IMR-90 (cell line): ENCODE measurements at places on chromosomes 16 and 17. TPM values are rescaled to one million over a fixed set of nuclear protein-coding genes. Genes with fewer than 3 reads are reported as not detected.

DNA sequence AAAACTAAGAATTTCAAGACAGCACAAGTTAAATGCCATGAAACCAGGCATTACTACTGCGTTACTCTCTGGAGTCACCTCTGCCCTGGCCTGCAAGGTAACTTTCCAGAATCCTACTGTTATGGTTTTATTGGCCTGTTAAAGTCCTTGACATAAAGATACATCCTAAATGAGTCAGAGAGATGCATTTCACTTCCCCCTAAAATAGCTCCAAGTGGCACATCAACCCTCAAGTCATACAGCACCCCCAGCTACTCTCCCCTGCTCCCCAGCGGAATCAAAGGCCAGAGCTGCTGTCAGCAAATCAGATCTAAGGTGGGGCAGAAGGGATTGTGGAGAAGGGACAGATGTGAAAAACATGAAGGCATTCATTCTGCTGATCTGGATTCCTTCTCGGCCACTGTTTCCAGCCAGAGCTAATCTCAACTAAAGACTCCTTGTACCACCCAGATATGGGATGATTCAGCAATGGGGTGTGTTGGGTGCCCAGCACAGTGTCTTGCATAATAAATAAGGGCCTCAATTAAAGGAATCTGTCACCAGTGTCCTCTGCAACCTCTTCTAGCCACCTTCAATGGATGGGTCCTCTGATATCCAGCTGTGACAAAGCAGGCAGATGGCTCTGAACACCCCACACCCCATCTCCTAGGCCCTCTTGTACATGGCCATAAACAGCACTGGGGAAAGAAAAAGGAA is 8.5 kb upstream of the CCL1 start:
- DNase-seq, result no peak

DNA sequence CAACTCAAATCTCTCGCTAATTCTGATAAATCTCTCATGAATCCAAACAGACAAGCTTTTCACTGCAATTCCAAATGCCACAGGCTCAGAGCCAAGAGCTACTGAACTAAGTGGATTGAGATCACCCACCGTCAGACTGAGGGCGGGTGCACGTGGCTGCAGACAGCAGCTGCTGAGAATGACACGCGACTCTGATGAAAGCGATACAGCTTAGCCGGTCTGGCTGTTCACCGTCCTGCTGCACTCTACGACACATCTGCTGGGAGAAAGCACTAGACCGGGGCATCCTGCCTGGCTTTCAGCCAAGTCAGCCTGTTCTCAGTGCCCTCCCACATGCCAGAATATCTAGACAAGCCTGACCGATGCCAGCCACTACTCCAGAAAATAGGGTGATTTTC is 42.6 kb downstream of the KLHDC4 start:
- DNase-seq, result peak; percentile 97

- peak; percentile 91 for DNase-seq
These were observed 201.7 kb upstream of the NLRP1 start for GRCh38 chr17:5785867-5786509.

GRCh38 chr16:3175157-3176093 is 12.6 kb upstream of the OR1F1 start:
- DNase-seq, result peak; percentile 53

TBX2 gene
- total RNA-seq, result 20.1 and 23.6 TPM in 2 replicates

ITGAL gene
- total RNA-seq, result not detected in 2 replicates

DNA sequence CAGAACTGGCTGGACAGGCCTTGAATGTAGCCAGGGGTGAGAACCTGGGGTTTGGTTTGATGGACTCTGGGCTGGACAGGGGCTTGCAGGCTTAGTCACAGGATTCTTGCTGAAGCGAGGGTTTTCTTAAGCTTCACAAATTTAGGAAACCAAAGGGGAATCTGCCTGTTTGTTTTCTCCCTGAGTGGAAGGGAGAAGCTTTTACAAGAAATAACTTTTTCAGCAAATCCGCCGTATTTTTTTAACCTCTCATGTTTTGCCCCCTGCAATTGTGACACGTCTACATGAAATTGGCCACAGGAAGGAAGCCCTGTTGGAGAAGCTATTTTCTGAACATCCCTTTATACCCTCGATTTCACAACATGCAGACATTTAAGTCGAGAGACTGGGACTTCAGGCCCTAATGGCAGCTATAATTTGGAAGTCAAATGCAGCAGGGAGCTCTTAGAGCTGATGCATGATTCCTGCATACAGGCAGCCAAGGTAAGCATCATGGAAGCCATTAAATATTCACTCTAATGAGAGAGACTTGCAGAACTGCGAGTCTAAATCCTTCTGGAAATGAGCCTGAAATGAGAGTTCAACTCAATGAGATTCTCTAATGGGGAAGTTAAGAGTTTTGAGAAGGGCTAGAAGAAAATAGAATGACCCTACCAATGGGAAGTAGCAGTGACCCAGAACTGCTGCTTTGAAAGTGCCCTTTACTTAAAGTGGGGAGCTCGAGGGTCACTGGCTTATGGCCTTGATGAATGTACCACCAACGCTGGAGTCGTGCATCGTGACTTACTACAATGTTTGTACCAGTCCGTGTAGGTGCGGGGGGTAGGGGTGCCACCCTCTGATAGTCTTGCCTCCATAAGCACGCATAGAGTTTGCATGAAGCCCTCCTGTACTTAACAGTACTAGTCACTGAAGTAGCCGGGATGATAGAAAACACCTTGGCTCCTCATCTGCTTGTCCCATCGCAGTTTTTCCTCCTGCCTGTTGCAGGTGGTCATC is 45.1 kb upstream of the IRF8 start:
- no peak for DNase-seq

DNA sequence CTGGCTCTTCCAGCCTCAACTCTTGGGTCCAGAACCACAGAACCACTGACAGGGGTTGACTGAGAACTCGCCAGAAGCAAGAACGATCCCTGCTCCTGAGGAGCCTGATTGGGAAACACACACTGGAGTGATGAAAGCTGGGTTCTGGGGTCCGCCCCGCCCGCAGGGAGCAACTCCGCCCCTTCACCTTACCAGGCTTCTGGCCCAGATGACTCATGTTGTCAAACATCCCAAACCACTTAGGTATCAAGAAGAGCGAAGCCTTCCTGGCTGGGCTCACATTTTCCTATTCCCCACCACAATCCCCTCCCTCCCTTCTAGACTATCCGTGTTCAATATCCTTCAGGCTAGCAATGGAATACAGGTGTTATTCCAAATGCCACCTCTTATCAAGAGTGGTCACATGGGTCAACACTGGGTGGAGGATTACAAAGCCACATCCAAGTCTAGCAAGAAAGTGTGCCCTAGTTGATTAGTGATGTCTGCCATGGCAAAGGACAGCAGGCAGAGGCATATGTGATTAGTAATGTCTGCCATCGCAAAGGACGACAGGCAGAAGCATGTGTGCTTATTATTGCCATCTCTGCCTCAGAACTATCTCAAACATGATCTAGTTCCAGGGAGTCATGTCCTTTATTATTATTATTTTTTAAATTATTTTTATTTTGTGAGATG is 70.5 kb downstream of the TIMM22 start:
- no peak for DNase-seq

SHCBP1 gene
- total RNA-seq, result 18.3 and 35.3 TPM in 2 replicates

- no peak for DNase-seq
These were observed 120.6 kb downstream of the MAP2K6 start for GRCh38 chr17:69535016-69535570.

GRCh38 chr17:7889166-7889955 is 772 bp downstream of the CHD3 start:
- peak; percentile 86 for DNase-seq

- DNase-seq, result peak; percentile 11
These were observed 7.4 kb downstream of the CMIP start for GRCh38 chr16:81451753-81452680.

SPNS2 gene
- under 0.01 TPM in 1 of 2 replicates, not detected in the other for total RNA-seq

- peak; percentile 84 for DNase-seq
These were observed 202.4 kb downstream of the AXIN2 start for GRCh38 chr17:65359016-65359415.

DNA sequence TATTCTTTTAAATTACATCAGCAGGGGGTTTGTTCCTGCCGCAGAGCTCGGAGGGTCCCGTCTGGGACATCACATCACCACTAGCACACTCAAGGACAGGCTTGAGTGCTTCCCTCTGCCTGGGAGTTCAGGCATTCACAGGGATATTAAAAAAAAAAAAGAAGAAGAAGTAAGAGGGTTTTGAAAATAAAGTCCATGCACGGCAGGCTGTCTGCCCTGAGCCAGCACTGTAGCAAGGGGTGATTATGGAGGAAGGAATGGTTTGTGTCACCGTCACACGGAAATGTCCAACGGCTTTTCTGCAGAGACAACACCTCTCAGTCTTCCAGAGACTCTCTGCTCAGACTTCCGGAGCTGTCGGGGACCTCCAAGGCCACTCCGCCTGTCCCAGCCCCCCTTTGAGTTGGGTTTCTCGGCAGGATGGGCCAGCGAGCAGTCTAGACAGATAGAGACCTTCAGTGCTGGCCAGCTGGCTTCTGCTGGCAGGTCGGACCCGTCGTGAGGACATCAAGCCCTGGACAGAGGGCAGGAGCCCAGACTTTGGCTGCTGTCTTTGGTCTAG is 33.6 kb downstream of the MEOX1 start:
- peak; percentile 31 for DNase-seq

PLD6 gene
- total RNA-seq, result 1.1 TPM in 2 replicates

DBF4B gene
- 3.6 TPM in 2 replicates for total RNA-seq

PIK3R6 gene
- not detected in 2 replicates for total RNA-seq

GRCh38 chr16:8346294-8346693 is 244.0 kb downstream of the TMEM114 start:
- DNase-seq, result no peak

BIRC5 gene
- 52.7 and 53.6 TPM in 2 replicates for total RNA-seq

GRCh38 chr17:50169121-50169764 is 3.4 kb downstream of the SGCA start:
- DNase-seq, result peak; percentile 74

GRCh38 chr17:73391331-73392265 is 79.8 kb upstream of the CDC42EP4 start:
- DNase-seq, result no peak

IGSF6 gene
- total RNA-seq, result not detected in 2 replicates

DNA sequence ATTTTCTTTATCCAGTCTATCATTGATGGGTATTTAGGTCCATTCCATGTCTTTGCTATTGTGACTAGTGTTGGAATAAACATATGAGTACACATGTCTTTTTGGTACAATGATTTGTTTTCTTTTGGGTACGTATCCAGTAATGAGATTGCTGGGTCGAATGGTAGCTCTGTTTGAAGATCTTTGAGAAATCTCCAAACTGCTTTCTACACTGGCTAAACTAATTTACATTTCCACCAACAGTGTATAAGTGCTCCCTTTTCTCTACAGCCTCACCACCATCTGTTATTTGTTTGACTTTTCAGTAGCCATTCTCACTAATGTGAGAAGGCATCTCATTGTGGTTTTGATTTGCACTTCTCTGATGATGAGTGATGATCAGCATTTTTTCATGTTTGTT is 103.7 kb downstream of the GOSR1 start:
- DNase-seq, result no peak

SLX1A gene
- total RNA-seq, result 8.4 and 11.4 TPM in 2 replicates

RAB37 gene
- not detected in 2 replicates for total RNA-seq

KRTAP9-8 gene
- not detected in 2 replicates for total RNA-seq

- DNase-seq, result no peak
These were observed 5.0 kb downstream of the ADCY7 start for GRCh38 chr16:50271148-50272041.

DNA sequence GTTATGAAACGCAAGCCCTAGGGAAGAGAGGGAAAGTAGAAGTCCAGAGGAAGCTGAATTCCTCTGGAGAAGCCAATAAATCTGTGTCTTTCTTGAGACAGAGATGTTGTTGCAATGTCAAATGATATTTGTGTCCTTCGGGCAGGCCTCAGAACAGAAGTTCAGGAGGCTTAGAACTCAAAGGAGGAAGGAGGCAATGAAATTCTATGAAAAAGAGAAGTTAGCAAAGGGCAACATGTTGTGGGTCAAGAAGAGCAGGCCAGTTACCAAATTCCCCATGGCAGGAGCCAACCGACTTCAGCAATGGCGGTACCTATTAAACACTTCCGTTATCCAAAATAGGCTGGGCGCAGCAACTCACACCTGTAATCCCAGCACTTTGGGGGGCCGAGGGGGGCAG is 109.0 kb upstream of the DHX40 start:
- no peak for DNase-seq

DNA sequence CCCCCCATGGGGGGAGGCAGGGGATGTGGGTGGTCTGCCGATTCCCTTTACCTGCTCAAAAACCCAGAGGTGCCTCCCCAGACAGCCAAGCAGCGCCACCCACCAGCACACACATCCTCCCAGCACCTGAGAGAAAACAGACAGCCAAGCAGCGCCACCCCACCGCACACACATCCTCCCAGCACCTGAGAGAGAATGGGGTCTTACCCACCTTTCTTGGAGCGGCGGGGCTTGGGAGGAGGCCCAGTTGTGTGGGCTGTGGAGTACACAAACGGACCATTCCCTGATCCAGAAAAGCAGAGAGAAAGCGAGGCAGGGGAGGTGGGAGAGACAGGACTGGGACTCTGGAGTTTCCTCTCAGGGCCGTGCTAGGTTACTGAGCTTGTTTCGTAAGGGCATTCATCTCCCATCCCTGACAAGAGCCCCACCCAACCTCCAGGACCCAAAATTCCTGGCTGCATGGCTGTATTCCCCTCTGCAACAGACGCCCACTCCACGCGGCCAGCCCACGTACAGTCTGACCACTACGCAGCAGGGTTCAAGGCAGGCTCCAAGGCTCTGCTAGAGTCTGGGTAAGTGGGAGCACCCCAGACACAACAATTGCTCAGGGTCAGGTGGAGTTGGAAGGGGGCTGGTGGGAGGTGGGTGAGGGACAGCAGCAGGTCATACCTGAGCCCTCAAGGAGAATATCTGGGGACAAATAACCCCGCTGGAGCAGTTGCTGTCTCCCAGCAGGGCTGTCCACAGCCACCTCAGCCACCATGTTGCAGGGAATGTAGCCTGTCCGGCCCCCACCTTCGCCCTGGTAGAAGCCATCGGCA is 22.3 kb downstream of the TSPOAP1 start:
- DNase-seq, result no peak

CCL11 gene
- total RNA-seq, result not detected in 2 replicates

KRTAP4-6 gene
- total RNA-seq, result not detected in 2 replicates

- DNase-seq, result peak; percentile 25
These were observed 152.7 kb downstream of the SOX9 start for GRCh38 chr17:72273289-72274056.
